ENCODE measurements at places on chromosomes 16 and 17.

GRCh38 chr16:78681743-78682142 is 582.3 kb downstream of the WWOX start:
- no peak for DNase-seq

GRCh38 chr16:49750341-49751000 is 105.4 kb downstream of the ZNF423 start:
- no peak for DNase-seq

- peak; percentile 81 for DNase-seq
Measured at GRCh38 chr17:76547183-76547641, 7.4 kb downstream of the PRCD start.

DNA sequence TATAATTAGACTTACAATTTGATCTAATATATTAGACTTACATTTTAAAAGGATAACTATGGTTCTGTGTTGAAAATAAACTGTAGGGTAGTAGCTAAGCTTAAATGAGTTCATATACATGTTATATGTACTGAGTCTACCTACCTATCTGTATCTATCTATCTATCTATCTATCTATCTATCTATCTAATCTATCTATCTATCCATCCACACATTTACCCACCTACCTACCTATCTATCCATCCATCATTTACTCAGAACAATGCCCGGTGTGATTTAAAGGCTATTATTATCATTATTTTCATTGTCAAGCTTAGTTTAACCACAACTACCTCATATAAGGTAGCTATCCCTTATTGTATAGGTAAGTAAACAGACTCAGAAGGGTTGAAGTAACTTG is 7.0 kb downstream of the KRT10 start:
- no peak for DNase-seq

- no peak for DNase-seq
Measured at GRCh38 chr17:42098730-42099399, 592 bp upstream of the ZNF385C start.

Measured in HCEC 1CT (cell line).